ENCODE measurements at places on chromosomes 4 and X.

GRCh38 chr4:80036949-80037685 lies 35.9 kb downstream of the ANTXR2 start:
- DNase-seq: no peak

- DNase-seq: no peak
Measured at GRCh38 chr4:153514001-153514526, 47.9 kb downstream of the TMEM131L start.

DNA sequence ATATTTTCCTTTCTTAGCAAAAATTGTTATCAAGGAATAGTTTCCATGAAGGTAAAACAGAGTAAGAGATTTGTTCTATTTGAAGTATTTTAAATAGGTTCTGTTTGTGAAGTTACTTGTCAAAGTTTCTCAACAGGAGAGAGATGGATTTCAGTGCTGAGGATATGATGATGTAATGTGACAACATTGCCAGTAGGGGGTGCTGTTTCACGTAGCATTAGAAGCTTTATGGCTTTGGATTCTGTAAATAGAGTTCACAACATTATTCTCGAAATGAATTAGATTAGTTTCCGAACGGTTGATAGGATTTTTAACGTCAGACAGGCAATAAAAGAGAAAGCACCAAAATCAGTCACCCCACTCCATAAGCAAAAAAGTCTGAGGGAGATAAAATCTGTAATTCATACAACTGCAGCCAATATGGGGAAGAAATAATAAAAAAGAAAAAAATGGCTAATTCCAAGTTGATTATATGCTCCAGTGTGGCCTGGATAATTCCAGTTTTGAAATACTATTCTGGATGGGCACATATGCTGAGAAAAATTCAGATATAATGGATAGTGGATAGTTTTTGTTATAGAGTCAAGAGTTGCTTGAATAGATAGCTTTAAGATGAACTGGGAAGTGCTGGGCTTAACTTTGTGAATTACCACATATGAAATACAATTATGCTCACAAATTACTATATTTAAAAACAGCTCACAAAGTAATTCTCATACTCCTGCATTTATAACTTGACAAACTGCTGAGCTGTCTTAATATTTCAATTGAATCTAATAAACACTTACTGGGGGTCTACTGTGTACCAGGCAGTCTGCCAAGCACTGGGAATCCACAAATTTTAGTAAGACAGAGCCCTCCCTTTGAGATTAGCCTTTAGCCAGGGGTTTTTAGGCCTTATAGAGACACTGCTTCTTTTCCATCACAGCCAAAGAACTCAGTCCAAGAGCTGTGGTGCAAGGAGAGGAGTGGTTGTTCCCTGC lies 109.1 kb downstream of the GPAT3 start:
- DNase-seq: no peak

- no peak for DNase-seq
Measured at GRCh38 chr4:76607846-76608245, 172.8 kb downstream of the SHROOM3 start.

DNA sequence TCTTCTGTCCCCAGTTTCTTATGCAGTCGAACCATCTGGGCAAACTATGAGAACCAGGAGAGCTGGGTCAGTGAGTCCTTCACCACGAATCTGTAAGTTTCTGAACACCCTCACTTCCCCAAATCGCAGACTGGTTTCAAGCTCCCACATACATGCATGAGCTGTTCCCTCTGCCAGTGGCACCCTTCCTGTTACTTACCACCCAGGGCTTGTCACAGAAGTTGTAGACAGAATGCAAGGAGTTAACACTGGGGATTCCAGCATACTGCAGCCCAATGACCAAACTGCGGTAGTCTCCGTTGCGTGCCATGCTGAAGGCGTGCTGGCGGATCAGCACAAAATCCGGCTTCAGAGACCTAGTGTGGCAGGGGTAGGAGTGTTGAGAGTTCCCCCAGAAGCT lies 14.6 kb downstream of the SYN1 start:
- no peak for DNase-seq

DNA sequence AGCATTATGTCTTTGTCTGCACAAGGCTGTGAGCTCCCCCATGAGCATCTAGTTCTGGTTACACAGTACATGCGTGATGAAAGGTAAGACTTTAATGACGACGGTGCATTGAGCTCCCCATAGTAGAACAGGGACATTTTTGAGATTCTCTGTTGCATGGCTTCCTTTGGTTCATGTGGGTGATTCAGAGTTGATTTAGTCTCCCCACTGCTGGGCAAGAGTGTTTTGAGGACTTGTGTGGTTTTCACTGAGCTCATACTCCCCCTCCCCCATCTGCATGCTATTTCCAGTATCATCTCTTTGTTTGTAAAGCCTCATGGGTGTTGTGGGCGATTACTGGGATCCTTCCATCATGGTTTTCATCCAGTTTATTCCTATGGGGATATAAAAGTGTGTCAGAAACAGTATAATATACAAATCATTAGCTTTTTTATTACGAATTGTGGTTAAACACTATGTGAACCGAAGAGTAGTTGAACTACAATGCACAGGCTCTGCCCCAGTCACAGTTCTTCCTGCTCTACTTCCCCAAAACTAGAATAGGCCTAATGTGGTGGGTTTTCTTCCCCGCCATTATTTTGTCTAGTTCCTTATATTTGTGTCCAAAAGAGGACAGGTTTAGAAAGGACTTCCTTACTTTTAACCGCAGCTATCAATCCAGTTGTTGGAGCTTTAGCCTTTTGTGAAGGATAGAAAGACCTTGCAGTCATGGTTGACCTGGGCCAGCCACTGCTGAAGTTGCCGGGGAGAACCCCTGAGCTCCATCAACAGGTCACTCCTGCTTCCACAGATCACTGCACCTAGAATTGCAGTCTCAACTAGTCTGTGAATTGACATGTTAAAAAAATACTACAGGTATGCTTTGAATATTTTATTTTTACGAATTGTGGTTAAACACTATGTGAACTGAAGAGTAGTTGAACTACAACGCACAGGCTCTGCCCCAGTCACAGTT lies 30.4 kb downstream of the KIT start:
- DNase-seq: no peak

- DNase-seq: no peak
Measured at GRCh38 chrX:151984328-151984727, 9.9 kb upstream of the GABRE start.

DNA sequence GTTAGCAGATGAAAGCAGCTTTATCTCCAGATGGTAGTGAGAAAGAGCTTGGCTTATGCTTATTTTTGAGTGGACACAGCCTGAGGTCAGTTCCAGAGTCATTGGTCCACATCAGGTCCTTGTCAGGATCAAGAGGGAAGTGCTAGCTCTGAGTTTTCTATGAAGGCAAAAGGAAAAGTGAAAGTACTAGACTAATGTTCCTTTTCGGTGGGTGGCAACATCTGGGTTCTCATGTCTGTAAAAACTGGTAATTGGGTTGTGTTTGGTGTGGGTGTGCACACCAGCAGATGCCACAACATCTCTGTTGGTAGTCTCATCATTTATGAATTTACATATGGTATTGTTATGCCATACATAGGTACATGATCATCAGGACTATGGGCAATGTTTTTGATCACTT lies 210.5 kb downstream of the PWWP3B start:
- no peak for DNase-seq
